ENCODE measurements at places on chromosomes 1 and 21.

GRCh38 chr1:116933606-116934515, 24.1 kb downstream of the PTGFRN start:
- no peak for DNase-seq

DNA sequence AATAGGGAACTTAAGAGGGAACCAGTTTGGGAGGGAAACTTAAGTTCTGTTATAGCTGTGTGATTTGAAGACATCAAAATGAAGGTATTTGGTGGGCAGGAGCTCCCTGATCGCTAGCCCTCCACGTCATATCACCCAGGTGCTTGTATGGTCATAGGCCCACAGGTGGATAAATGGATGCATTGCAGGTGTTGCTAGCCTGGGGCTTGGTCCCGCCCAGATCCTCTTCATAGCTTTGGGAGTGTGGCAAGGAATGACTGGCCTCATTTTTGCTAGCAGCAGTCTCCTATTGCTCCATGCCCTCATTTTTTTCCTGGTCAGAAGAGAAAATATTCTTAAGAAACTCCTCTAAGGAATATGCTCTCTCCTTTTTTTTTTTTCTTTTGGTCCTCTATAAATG, 11.3 kb downstream of the GNPAT start:
- DNase-seq: no peak

- DNase-seq: no peak
Observed at GRCh38 chr1:247286134-247286670, 30.3 kb downstream of the VN1R5 start.

DNA sequence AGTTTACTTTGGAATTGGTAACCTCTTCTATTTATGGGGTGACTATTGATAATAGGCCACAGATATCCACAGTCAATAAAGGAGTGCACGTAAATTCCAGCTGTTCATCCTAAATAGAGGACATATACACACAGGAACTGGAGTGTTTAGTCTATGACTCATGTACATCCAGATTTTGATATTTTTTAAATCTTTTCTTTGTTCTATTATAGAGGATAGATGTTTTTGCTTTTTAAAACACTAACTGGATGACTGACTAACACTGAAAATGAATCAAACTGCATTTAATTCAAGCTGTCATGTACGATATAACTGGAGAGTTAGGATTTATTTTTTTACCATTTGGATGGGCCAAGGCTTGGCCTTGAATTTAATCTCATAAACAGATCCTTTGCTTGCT, 45.9 kb downstream of the RGL1 start:
- DNase-seq: no peak

- DNase-seq: no peak
Observed at GRCh38 chr1:234916840-234917239, 211.8 kb downstream of the TOMM20 start.

GRCh38 chr1:153957744-153958110, 685 bp downstream of the CRTC2 start:
- DNase-seq: no peak

GRCh38 chr1:3213730-3214129, 144.7 kb downstream of the PRDM16 start:
- no peak for DNase-seq

- no peak for DNase-seq
Observed at GRCh38 chr1:160076295-160076694, 5.0 kb upstream of the KCNJ9 start.

DNA sequence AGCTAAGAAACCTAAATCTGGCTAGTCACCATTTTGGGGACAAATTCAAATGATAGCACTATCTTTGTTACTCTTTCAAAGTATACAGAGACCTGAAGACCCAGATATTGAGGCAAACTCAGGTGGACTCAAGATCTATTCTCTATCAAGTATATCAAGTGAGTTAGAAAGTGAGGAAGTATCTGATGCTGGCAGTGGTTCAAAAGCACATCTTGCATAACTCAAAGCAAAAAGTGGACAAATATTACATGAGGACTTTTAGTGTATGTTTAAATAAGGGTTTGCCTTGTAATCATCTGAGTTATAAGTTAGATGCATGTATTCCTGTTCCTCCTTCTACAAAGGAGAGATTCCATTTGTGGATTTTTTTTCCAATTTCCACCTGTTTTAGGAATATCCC, 338.4 kb downstream of the DISC1 start:
- DNase-seq: no peak

DNA sequence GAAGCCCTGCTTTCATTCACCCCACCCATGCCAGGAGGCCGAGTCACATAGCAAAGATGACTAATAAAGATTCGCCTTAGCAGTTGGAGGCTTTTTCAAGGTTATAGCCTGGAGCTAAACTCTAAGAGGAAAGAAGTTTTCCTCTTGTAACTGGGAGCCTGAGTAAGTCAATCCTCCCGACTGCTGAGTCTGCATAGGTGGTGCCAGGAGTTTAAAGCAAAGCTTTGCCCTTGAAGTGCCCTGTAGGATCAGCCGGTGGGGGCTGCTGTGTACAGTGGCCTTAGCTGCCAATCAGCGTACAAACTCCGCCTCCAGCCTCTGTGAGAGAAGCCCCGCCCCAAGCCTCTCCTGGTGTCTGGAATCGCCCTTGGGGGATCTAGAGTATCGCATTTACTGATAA, 147.5 kb upstream of the SPATA6 start:
- no peak for DNase-seq

DNA sequence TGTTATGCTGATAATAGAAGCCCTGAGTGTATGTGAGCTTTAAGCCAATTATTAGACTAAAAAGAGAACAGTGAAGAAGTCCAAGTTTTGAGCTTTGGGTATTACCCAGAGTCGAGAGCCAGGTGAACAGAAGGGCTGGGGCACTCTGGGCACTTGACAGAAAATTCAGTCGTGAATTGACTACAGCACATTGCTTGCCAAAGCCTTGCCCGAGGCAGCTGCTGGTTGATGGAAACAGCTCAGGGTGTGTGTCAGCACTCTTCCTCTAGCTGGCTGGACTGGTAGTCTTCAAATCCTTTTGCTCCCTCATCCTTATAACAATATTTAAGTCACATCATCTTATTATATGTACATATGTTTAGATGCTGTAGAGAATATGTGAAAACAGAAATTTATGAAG, 21.3 kb downstream of the PDE4B start:
- DNase-seq: no peak

GRCh38 chr1:62218604-62219003, 24.0 kb downstream of the L1TD1 start:
- DNase-seq: no peak

GRCh38 chr1:53503433-53504217, 44.4 kb downstream of the DMRTB1 start:
- DNase-seq: no peak

DNA sequence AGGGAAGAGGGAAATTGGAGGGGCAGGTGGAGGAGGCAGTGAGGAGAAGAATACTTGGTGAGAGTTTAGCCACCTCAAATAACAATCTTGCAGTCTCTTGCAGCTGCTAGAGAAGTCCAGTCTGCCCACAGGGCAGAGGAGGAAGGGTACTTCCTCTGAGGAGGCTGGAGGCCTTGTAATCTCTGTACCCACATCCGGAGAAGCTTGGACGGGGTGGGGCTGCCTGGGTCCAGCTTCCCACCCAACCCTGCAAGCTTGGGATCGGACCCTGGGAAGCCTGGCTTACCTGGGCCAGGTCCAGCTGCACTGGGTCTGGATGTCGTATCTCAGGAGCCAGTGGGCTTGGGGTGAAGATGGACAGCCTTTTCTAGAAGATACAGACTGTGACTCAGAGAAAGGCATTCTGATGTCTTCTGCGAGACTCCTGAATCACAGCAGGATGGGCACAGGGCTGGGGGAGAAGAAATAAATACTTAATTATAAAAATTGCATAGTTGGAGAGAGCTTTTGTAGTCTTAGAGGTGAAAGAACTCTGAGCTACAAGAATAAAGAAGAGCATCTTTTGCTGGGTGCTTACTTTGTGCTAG, 111.8 kb upstream of the JUN start:
- no peak for DNase-seq

DNA sequence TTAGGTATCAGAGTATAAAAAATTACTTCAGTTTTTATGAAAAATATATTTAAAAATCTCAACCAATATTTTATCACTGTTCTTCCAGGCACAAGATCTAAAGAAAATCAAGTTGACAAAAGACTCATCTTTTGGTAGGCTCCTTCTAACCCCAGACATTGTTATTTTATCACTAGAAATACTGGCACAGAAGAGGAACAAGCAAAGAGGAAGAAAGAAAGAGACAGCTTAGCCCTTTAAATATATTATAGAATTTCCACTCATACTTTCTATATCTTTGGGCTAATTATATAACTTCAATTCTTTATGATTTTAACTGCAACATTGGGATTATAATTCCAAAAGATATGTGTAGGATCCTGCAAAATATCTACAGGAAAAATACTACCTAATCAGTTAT, 32.4 kb downstream of the SPTA1 start:
- DNase-seq: no peak

All from GM18507 (cell line).